ENCODE measurements at places on chromosomes 3 and 15. TPM values are rescaled to one million over a fixed set of nuclear protein-coding genes. Genes with fewer than 3 reads are reported as not detected.

GRCh38 chr15:53869044-53869805 is 109.0 kb upstream of the UNC13C start:
- no peak for DNase-seq

- no peak for DNase-seq
Measured at GRCh38 chr15:56774356-56774755, 41.0 kb upstream of the ZNF280D start.

Gene PLXNB1
- total RNA-seq: 257 TPM

Gene LMCD1
- total RNA-seq: 77.9 TPM
